ENCODE measurements at places on chromosomes 3 and 15.

GRCh38 chr15:77543159-77543882 lies 89.4 kb downstream of the LINGO1 start:
- peak; percentile 77 for DNase-seq

DNA sequence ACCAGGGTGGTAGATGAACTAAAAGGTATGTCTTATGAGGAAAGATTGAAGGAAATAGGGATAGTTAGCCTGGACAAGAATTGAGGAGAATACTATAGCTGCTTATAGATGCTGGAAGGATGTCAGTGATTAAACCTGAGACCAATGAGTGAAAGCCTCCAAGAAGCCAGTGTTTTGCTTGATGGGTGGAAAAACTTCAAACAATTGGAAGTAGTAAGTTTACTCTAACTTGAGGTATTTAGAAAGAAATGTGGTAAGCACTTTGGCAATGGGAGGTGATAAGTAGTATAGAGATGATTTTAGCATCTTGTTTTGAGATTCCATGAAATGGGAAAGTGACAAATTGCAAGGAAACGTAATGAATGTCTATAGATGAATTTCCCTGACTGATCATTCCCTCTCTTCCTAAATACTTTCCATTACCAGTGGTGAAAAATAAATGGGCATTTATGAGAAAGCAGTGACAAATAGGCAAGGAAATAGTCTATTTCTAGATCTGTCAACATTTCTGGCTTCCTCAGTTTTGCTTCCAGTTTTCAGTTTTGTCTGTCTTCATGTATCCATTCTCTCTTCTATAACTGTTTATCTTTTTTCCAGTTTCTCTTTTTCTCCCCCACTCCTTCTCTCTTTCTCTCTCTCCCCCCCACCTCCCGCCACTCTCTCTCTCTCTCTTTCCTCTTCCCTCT lies 19.2 kb downstream of the SLC15A2 start:
- DNase-seq, result no peak

GRCh38 chr3:23756206-23756840 lies 49.4 kb upstream of the UBE2E1 start:
- DNase-seq, result no peak

DNA sequence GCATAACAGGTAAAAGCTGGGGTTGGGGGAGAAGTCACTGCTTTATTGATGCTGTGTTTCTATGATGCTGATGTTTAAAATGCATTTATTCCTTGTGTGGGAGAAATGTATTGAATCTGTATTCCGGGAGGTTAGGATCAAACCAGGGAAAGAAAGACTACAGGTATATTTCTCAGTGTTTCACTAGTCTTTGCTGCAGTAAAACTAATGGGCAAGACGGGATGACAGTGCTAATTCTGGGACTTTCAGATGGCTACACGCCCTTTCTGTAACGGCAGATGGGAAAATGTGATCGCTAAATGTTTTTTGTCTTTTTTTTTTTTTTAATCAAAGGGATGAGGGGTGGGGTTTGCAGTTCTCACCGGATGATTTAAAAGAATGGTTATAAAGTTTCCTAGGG lies 393 bp downstream of the CNTN6 start:
- DNase-seq, result no peak

- DNase-seq, result no peak
These were observed 25.3 kb upstream of the ANKRD28 start for GRCh38 chr3:15823092-15823491.

GRCh38 chr3:65481085-65481484 lies 557.6 kb downstream of the MAGI1 start:
- no peak for DNase-seq

- DNase-seq, result no peak
These were observed 76.0 kb upstream of the HACD2 start for GRCh38 chr3:123660900-123661299.

DNA sequence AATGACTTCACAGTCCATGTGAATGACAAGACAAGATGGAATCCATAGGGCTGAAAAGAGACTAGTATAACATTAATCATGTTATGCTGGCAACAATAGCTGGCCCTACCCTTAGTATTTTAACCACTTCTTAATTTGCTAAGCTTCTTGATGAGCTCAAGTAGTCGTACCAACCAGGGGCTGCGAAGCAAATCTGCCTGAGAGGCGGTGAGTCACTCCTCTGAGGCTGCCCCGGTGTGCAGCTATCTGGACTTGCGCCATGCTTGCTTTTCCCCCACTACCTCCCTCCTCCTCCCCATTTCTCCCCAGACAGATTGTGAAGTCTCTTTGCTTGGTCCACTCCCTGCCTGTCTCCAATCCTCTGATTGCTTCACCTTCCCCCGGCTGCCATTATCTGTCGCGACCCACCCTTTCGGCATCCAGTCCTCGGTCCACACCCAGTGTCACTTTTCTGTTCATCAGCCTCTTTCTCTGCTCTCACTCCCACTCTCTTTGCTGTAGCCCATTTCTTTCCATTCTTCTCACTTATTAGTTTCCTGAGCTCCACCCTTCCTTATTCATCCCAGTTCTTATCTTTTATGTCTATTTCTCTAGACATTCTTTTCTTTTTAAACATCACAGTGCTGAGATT lies 42.7 kb downstream of the DUT start:
- no peak for DNase-seq

DNA sequence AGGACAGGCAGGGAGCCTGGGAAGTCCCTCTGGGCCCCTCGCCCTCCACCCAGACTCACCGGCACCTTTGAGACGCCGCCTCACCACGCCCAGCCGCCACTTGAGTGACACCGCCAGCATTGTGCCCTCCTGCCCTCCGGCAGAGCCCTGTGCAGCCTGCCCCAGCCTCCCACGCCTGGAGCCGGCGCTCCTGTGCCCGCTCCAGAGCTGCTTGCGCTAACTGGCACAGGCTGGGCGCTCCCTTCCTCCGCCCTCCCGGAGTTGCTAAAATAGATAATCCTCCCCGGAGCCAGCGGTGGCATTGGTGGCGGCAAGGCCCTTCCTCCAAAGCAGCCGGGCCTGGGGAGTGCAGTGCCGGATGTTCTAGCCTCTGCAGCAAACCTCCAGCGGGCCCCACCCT lies 15.7 kb upstream of the GRIP2 start:
- DNase-seq, result no peak

DNA sequence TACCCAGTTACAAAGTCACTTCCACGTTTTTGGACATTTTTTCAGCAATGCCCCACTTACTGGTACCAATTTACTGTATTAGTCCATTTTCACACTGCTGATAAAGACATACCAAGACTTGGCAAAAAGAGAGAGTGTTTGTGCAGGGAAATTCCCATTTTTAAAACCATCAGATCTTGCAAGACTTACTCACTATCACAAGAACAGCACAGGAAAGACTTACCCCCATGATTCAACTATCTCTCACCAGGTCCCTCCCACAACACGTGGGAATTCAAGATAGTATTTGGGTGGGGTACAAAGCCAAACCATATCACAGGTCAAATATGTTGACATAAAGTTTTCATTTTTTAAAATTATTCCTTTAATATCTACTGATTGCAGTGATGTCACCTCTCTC lies 16.2 kb upstream of the ABI3BP start:
- no peak for DNase-seq

GRCh38 chr3:15754047-15754446 lies 43.7 kb downstream of the ANKRD28 start:
- DNase-seq, result no peak

DNA sequence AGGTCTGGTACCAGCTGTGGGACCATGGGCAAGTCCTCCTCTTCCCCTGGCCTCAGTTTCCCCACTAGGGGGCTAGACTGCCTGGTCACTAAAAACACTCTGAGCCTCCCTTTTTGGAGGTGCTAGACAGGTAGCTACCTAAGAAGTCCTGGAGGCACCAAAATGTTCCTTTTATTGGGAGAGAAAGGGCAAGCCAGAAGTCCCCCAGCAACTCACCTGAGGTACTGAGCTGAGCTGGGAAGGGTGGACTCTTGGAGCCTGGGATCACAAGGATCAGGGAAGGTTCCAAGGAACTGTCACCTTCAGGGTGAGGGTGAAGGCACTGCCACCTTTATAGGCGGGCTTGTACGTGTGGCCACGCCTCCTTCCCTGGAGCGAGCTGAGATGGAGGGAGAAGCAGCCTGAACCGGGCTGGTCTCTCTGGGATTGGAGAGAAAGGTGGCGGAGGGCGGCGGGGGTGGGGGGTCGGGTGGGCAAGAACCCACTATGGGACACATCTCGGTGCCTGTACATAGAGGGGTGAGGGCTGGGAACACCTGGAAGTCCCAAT lies at the start of gene CYP1A1:
TSS of gene CYP1A1 (minus strand) at position 304 of the 550 bp plus-strand sequence. CDS start 2,431 bp downstream, outside the sequence.
- peak; percentile 42 for DNase-seq

- DNase-seq, result peak; percentile 7
These were observed 23.4 kb upstream of the SLC2A2 start for GRCh38 chr3:171049861-171050444.

GRCh38 chr3:192812743-192813383 lies 85.5 kb upstream of the FGF12 start:
- DNase-seq, result no peak

- no peak for DNase-seq
These were observed 16.7 kb downstream of the MIX23 start for GRCh38 chr3:122366379-122366749.

- no peak for DNase-seq
These were observed 89.6 kb downstream of the MITF start for GRCh38 chr3:69828817-69829216.

GRCh38 chr3:1477669-1478068 lies 384.8 kb downstream of the CNTN6 start:
- DNase-seq, result no peak

- DNase-seq, result no peak
These were observed 3.1 kb upstream of the A4GNT start for GRCh38 chr3:138135146-138135832.

DNA sequence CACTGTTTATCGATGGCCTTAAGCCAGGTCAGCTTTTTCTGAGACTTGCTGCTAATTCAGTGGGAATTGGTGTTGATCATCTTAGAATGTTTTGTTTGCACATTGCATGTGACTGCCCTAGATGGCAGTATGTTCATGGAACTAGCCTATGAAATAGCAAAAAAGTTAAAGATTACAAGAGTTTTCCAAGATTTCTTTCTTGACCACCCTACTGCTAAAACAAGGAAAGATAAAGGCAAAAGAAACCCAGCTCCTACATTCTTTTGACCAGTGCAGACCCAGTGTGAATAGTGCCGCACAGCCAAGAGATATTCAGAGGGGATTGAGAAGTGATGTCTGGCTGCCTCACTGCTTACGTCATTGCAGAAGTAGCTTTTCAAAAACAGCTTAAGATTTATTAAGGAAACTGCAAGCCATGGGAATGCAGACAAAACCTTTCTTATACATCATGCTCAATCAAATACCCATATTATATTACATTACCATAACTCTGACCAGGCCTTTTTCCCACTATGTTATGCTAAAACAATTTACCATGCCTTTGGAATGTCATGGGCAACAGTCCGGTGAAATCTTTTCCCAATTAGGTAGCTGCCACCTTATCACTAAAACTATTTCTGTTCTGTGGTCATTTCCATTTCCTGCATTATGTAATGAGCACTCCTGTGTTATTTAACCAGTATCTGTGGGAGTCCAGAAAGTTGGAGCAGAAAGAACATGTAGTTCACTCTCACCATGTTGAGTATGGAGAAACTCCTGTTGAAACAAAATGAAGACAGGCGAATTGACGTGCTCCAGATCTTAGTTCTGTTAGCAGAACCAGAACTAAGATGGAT lies 6.0 kb downstream of the PHLDB2 start:
- no peak for DNase-seq

DNA sequence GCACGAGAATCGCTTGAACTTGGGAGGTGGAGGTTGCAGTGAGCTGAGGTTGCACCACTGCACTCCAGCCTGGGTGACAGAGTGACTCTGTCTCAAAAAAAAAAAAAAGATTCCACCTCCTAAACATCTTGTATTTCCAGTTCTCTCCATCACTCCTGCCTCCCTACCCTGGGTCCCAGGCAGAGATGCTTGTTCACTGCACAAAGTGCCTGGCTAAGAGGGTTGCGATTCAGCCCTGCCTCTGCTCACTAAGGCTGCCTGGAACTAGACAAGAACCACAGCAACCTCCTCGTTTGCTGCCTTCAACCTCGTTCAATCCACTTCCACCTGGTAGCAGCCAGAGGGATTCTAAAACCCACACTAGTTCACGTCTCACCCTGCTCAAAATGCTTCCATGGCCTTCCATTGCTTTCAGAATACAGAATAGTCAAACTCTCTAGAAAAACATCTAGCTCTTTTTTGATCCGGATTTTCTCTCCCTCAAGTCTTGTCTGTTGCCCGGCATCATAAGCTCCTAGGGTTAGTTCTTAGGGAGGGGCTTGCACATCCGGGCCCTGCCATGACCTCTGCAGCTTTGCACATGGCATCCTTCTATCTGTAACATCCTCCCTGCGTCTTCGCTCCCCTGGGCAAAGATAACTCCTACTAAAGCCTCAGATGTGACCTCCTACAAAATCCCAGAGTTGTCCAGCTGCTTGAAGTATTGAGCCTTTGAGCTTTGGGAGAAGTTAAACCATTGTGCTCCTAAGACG lies 1.0 kb upstream of the MCM2 start:
- no peak for DNase-seq

- DNase-seq, result no peak
These were observed 215.5 kb downstream of the CACNA2D3 start for GRCh38 chr3:54337846-54338245.

DNA sequence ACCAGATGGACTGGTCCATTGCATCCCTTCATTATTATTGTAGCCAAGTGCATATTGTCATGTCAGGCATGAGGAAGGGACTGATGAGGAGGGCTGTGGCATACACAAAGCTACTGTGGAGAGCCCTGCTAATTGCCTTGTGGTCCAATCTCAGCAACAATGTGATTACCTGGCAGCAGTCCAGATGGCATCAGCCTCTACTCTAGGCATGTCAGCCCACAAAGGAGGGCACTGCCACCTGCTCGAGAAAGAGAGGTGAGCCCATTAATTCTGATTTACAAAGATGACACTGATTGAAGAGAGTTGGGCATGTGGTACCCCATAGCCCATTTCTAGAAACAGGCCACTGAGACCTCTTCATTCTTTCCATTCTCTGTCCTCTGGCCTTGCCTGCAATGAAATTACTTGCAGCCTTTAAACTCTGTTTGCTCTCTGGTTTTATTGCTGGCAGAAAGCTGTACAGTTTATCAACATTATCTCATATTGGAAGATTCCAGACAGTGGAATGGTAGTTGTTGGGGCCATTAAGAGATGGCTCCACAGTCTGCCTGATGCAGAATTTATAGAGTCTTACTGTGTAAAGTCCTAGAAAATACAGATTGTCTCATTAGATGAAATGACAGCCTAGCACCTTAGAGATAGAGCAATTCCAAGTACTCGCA lies 307.7 kb downstream of the ARPP21 start:
- DNase-seq, result no peak

- DNase-seq, result no peak
These were observed 29.8 kb upstream of the FAH start for GRCh38 chr15:80123034-80123433.

GRCh38 chr3:187942658-187943241 lies 197.5 kb upstream of the BCL6 start:
- no peak for DNase-seq
